ENCODE measurements at places on chromosomes 4 and X.
A peak's percentile ranks its signal among the peaks of the same experiment; 100 is the strongest.

DNA sequence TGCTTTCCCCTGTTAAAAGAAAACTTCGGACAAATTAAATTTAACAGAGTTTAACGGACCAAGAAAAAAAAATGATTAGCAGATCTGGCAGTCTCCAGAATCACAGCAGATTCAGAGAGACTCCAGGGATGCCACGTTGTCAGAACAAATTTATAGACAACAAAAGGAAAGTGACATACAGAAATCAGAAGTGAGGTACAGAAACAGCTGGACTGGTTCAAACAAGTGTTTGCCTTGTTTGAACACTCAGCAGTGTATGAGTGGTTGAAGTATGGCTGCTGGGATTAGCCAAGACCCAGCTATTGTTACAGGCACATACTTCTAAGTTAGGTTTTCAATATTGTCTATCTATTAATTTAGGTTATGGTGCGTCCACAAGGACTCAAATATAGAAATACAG lies 19.1 kb downstream of the PIR start:
- DNase-seq: no peak

GRCh38 chrX:23935106-23935505 lies 27.3 kb downstream of the CXorf58 start:
- no peak for DNase-seq

DNA sequence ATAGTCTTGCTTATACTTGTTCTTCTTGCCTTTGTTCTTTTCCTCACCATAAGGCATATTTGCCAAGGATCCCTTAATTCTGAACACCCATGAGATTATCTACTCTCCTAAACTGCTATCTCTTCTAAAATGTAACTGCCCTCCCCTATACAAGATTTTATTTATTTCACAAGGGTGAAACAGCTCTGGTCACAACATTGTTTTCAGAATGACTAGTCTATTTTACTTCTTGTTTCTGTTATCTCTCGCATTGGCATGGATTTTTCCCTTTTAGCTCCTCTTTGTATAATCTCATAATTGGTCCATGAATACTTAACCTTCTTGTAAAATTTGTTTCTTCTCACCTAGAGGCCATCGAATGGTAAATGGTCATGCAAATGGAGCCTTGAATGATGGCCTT lies 17.2 kb upstream of the COL25A1 start:
- DNase-seq: no peak

GRCh38 chrX:120824021-120824420 lies 51.6 kb downstream of the CT47B1 start:
- DNase-seq: peak; percentile 62

- no peak for DNase-seq
Observed at GRCh38 chr4:96025011-96025410, 185.1 kb downstream of the PDHA2 start.

- DNase-seq: no peak
Observed at GRCh38 chrX:42442745-42443144, 335.2 kb downstream of the PPP1R2C start.

GRCh38 chrX:107566604-107567262 lies 61.6 kb upstream of the PRPS1 start:
- no peak for DNase-seq

GRCh38 chr4:42641656-42642055 lies 15.2 kb downstream of the ATP8A1 start:
- DNase-seq: no peak

DNA sequence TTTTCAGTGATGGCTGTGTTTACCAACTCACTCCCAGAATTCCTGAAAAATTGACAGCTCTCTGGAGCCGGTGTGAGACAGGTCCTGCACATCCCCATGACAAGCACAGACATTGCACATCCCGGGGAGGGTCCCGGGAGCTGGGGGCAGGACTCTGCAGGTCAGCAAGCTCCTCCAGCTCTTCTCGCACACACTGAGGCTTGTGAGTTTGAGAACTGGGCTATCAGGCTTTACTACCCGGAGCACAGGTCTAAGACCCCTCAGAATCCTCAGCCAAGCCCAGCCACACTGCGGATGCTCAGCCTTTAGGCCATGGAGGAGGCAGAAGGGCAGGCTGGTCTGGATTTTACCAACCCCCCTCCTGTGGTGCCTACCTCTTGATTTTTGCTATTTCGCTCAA lies 5.6 kb upstream of the CLDN24 start:
- DNase-seq: no peak

DNA sequence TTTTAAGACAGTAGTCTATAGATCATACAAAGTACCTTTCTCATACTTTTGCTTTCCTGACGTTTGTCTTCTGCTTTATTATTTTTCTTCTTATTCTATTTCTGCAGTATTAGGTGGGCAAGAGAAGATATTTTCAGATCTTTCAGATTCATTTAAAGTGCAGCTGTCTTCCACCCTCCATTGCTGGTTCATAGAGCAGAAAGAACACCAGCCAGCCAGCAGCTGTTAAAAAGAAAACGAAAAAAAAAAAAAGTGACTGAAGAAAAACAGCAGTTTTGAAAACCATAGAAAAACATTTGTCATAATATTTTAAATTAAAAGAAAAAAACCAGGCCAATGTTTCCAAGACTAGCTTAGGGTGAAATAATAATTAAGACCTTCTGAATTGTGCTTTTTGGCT lies 42.9 kb downstream of the SMAD1 start:
- no peak for DNase-seq

DNA sequence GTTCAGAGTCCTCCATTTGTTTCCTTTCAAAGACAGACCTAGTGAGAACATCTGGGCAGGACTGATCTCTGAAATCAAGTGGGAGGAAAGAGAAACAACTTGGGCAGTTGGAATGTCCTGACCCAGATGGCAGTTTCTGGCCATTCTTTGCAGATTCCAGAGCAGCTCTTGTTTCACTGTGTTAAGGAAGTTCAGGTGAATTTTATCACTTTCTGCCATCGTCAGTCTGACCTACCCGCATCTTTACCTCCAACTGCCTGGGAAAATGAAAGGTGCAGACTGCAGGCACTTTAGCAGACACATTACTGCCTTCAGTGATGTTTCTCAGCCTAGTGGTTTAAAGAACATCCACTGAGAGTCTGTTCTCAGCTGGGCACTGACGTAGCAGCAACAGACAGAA lies 216.2 kb downstream of the CEP135 start:
- DNase-seq: no peak

- DNase-seq: peak; percentile 91
Observed at GRCh38 chr4:106315476-106315967, 487 bp downstream of the TBCK start.

GRCh38 chrX:66677430-66677829 lies 38.6 kb upstream of the EDA2R start:
- no peak for DNase-seq

DNA sequence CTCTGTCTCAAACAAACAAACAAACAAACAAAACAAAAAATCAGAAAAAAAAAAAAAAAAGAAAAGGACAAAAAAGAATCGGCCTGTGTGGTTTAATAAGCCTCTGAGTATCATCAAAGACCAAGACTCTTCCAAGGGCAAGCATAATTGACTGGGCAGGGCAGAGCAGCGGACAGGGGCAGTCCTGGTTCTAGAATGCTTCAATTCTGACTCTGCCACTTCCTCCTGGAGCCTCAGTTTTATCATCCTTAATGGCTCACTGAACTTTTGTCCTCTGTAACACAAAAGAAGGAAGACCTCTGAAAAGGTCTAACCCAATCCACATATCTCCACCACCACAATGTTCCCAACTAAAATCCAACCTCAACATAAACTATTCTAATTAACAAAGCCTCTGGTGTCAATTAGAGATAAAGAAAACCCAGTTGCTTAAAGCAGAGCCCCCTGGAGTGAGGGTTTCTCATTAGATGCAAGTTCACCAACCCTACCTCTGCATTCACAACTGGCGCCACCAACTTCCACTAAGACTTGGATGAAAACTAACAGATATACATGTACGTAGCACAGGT lies 51.7 kb downstream of the TBC1D9 start:
- no peak for DNase-seq

DNA sequence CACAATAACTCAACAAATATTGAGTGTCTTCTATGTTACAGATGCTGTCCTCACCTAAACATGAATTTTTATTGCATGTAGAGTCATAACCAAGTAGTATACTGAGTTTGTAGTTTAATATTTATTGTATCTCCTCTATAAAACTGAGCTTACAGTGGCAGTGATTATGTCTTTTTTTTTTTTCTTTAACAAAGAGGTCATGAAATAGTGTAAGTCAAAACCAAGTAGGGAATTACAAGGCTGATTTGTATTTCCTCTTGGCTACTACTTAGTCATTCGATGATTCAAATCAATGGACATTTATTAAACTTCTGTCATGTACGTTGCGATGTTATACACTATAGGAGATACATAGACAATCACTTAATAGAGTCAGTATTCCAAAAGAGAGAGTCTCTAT lies 48.4 kb downstream of the IL15 start:
- DNase-seq: peak; percentile 80

DNA sequence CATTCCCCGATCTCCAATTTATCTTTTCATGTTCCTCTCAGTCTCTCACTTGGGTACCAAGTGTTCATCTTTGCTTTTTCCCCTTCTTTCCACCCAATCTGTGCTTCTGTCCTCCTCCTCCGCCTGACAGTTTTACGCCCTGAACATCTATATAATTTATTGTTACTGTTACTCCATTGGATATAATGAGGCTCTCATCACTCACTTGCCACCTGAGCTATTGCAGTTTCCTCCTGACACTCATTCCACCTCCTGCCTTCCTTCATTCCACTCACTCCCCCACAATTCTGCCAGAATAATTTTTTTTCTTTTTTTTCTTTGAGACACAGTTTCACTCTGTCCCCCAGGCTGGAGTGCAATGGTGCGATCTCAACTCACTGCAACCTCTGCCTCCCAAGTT lies 77.6 kb upstream of the SORBS2 start:
- DNase-seq: no peak

Measured in PC-3 (cell line).